ENCODE measurements at places on chromosomes 7 and 10. TPM values are rescaled to one million over a fixed set of nuclear protein-coding genes. Genes with fewer than 3 reads are reported as not detected.

GRCh38 chr7:111256391-111256790 lies 165.5 kb downstream of the LRRN3 start:
- DNase-seq = no peak

Gene UPK3BL2
- 18.6 TPM for total RNA-seq

Gene GSTO2
- total RNA-seq = 9.6 TPM

GRCh38 chr7:129990403-129991192 lies 37.8 kb upstream of the UBE2H start:
- no peak for DNase-seq

DNA sequence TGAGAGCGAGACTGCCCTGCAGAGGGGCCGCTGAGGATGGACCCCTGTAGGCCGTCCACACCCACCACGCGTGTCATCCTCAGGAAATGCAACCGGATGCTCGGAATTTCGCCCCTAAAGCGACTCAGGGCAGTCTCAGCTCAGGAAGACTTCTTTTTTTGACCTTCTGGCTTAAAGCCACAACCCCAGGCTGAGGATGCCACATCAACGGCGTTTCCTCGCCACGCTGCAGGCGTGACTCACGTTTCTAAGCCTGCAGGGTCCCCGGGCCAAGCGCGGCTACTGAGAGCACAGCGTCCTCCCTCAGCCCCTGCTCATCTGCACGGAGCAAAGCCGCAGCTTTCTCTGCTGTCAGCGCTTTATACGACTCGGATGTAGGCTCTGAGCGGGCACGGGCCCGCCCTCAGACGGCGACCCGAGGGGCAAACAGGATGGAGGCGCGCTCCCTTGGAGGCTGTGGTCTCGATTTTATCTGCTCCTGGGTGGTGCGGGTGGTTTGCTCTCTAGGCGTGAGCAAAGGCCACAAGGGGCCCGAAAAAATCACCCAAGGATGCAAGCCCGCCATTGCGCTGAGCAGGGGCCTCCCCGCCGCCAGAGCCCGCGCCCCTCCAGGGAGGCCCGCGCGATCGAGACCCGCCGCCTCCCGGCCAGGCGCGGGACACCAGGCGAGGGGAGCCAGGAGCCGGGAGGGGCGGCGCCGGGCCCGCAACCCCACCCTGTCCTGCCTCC lies 726 bp upstream of the INSIG1 start:
- peak; percentile 67 for DNase-seq

- no peak for DNase-seq
Measured at GRCh38 chr7:142897691-142898090, 12.1 kb upstream of the TRPV6 start.

- no peak for DNase-seq
Measured at GRCh38 chr10:60456053-60456452, 66.4 kb upstream of the ANK3 start.

DNA sequence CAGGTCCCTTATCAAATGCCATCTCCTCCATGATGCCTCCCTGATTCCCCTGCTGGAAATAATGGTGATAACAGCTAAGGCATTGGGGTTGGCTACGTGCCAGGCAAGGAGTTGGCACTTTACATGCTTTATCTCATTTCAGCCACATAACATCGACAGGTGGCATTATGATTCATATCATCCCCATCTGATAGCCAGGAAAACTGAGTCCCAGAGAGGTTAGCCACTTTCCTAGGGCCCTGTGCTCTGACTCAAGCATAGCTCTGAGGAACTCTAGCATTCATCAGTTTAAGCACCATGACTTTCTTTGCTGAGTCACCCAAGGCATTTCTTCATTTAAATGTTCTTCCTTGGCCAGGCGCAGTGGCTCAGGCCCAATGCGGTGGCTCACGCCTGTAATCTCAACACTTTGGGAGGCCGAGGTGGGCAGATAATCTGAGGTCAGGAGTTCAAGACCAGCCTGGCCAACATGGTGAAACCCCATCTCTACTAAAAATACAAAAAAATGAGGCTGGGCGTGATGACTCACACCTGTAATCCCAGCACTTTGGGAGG lies 6.6 kb downstream of the LEP start:
- DNase-seq = no peak

DNA sequence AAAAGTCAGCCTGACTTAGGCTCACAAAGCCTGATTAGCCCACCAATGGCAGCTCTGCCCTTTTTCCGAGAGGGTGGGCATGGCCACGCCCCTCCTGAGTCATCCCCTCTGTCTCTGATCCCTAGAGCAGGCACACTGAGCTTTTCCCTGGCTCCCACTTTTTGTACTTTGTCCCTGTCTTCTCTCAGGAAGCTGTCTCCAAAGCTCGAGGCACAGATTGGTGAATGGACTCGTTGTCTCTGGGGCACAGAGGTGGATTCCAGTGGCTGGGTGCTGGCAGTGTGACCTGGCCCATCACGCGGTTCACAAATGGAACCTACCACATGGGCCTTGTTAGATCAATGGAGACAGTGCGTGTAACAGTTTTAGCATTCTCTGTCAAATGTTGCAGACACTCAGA lies 313.5 kb downstream of the WDR37 start:
- no peak for DNase-seq

- no peak for DNase-seq
Measured at GRCh38 chr10:132264966-132265889, 42.5 kb downstream of the STK32C start.

Gene IFIT2
- 0.42 TPM for total RNA-seq

DNA sequence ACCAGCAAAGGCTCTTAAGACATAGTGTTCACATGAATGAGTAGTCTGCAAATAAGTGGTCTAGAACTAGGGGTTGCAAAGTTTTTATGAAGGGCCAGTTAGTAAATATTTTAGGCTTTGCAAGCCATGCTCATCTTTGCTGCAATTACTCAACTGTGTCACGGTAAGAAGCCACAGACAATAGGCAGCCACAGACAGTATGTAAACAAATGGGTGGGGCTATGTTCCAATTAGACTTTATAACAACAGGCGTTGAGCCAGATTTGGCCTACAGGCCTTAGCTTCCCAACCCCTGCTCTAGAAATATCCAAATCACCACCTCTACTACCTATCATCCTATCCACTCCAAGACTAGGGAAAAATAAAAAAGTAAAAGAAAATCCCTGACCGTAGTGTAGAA lies 9.2 kb downstream of the IKZF5 start:
- DNase-seq = no peak

GRCh38 chr7:159227433-159227832 lies 82.8 kb upstream of the VIPR2 start:
- no peak for DNase-seq

GRCh38 chr7:107867858-107868466 lies 23.0 kb upstream of the DLD start:
- DNase-seq = no peak

- no peak for DNase-seq
Measured at GRCh38 chr7:11170175-11170574, 196.5 kb downstream of the PHF14 start.

- DNase-seq = no peak
Measured at GRCh38 chr7:211715-212058, 19.3 kb downstream of the FAM20C start.

Gene NPFFR1
- not detected for total RNA-seq

Gene TUBAL3
- total RNA-seq = 0.19 TPM

Gene PKD2L1
- total RNA-seq = not detected

- DNase-seq = no peak
Measured at GRCh38 chr10:5196702-5197113, at the start of gene AKR1C4. Gene AKR1C4 (plus strand): TSS chr10:5196837. CDS start chr10:5196868, 31 bp downstream.

DNA sequence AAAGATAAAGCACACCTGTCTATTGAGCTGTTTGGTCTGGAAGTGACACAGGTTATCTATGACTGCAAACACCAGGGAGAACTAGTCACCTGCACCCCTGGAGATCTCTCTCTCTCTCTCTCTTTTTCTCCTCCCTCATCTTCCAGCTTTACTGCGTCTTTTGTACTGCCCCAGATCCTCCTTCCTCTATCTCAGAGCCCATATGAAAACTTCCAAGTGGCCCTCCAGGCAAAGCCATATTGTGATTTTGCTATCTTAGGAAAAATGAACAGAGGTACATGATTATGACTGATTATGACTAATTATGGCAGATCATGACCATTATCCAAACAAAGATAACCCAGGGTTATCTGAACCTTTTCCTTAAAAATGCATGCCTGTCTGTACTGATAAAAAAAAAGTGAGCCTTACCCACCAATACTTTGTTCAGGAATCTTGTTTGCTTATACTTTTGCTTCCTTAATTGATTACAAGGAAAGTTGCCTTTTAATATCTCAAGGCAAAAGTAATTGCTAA lies 12.6 kb upstream of the EPHB6 start:
- no peak for DNase-seq

Gene CYP26C1
- total RNA-seq = 0.19 TPM

GRCh38 chr10:92901819-92902251 lies 53.5 kb downstream of the EXOC6 start:
- DNase-seq = no peak

Gene MTPN
- 129 TPM for total RNA-seq

Gene KLF14
- not detected for total RNA-seq

DNA sequence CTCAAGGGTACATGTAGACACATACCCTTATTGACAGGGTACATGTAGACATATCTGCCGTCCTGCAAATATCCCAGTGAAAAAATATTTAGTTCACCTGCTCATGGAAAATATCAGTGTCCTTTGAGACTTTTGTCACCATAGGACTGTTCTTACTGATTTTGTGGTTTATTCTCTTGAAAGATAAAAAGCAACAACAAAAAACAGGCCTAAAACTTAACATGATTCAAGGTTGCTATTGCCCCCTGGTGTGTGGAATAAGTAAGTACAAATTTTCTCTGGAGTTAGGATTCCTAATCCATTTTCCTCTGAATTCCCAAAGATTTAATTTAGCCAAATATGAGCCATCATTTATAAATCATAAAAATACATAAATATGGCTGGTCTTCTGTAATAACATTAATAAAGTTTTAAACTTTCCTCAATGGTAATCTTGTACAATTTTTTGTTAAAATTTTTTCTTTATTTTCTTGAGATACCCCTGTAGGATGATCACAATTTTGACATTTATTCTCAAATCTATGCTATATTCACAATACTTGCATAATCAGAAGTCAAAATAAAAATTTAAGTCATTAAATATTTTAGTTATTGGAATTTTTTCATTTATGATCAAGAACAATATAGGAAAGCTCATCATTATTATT lies 741.4 kb upstream of the POT1 start:
- no peak for DNase-seq

GRCh38 chr10:126618466-126618865 lies 52.0 kb downstream of the C10orf90 start:
- DNase-seq = no peak

- DNase-seq = no peak
Measured at GRCh38 chr10:62075912-62076311, 174.4 kb downstream of the ARID5B start.

DNA sequence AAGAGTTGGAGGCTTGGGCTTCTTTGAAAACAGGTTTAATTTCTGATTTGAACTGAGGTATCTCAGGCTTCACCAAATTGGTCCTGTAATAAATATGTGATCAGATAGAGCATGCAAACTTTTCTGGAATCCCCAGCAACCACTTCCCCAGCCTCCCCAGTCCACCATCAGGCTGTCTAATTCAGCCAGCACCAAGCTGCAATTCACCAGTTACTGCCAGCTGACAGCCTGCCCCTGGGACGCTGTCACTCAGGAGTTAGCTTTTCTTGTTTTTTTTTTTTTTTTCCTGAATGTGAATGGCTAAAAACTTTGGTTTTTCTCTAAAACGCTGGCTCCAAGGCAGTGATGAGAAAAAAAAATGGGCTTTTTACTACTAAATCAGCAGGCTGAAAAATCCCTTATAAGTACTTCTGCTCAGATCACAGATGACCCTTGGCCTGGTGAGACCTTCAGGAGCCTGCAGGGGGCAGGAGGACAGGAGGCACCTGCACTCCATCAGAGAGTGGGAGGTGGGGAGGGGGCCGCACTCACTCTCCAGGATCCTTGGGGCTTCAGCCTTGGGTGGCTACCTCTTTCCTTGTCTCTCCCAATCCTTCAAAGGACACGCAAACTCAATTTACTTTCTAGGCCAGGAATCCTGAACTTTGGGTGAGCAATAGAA lies 349.4 kb downstream of the GATA3 start:
- no peak for DNase-seq

DNA sequence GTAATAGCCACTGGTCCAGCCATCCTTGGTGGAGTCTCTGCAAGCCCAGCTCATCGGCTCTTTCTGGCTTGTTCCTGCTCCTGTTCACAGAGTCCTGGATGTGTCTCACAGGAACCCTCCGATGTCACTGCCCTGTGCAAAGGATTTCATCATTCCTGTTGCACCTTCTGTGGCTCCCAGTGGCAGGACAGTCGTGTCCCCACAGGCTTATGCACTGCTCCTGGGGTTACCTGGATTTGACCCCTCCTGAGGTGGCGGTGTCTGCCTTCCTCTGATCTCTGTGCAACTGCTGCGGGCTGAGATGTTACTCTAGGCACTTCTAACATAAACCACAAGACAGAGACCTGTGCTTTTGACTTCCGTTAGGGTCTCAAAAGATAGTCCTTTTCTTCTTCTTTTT lies 30.6 kb downstream of the APBB1IP start:
- DNase-seq = no peak

- DNase-seq = no peak
Measured at GRCh38 chr7:131466735-131467365, 89.6 kb downstream of the PODXL start.

Gene CDC14C
- total RNA-seq = not detected

DNA sequence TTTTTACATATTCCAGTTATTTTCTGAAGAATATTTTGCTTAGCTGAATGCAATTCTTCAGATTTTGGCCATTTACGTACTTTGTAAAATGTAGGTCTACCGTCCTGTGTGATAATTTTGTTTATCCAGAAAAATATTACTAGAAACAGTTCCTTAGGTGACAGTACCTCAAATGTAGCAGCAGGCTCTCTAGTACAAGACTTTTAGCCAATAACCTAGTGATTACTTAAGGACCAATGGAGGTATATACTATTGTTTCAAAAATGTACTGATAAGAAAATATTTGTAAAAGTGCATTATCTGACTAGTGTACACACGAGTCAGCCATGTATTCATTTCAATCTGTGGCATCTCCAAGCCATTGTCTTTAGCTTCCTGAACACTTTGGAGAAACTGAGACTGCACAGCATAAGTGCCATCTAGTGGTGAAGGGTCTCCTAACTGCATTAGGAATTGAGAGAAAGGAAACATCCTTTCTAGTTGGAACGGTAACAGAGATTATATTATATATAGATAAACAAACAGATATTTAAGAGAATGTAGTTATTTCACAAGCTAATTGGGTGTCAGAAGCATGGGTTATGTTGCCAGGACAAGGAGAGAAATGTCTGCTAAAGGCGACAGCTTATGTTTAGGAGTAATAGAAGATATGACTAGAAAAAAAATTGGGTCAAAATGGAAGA lies 23.7 kb downstream of the RTKN2 start:
- no peak for DNase-seq

DNA sequence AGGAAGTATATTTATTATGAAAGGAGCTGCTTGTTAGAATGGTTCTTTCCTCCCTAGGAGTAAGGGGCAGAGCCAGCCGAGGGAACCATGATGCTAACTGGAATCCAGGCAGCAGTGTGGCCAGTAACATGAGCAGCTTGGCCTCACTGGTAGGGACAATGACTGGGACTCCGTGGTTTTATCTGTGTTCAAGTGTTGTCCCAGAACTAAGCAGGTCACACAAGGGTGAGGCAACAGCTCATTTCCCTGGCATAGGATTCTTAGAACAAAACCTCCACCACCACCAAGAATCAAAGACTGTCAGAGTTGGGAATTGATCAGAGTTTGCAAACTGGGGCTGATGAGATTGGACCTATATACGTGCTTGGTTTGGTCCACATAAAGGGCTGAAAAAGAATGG lies 138.9 kb upstream of the COBL start:
- no peak for DNase-seq

Gene WNT16
- 0.19 TPM for total RNA-seq

Gene RADIL
- not detected for total RNA-seq

All from esophagus squamous epithelium (tissue), 5 donors.